CD8-positive, alpha-beta T cell (primary cell): ENCODE measurements at places on chromosomes 12 and 14. TPM values are rescaled to one million over a fixed set of nuclear protein-coding genes. Genes with fewer than 3 reads are reported as not detected.

CFAP54 gene
- total RNA-seq = 1.0 TPM

AICDA gene
- not detected for total RNA-seq

GRCh38 chr14:54856152-54856551 lies 46.5 kb downstream of the GCH1 start:
- no peak for DNase-seq

DNA sequence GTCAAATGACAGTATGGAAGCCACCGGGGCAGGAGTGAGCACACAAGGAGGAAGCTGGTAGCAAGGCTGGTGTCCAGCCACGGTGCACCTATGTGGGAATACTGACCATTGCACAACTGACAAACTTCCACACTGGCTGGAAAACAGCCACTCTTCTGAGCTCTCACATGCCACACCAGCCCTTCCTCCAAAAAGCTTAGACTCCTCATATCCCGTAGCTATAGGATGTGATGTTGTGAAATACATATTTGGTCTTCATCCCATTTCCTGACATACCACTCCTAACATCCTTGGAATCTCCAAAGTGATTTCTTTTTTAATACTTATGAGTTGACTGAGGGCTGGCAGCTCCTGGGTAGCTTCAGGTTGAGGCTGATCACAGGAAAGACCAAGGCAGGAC lies 103.6 kb downstream of the NTF3 start:
- DNase-seq = no peak
